Prostate gland (tissue), 2 donors: ENCODE measurements at places on chromosomes 1 and 21.
A peak's percentile ranks its signal among the peaks of the same experiment; 100 is the strongest.

GRCh38 chr1:187264995-187265602 lies 436.4 kb downstream of the PLA2G4A start:
- DNase-seq, result peak; percentile 69

DNA sequence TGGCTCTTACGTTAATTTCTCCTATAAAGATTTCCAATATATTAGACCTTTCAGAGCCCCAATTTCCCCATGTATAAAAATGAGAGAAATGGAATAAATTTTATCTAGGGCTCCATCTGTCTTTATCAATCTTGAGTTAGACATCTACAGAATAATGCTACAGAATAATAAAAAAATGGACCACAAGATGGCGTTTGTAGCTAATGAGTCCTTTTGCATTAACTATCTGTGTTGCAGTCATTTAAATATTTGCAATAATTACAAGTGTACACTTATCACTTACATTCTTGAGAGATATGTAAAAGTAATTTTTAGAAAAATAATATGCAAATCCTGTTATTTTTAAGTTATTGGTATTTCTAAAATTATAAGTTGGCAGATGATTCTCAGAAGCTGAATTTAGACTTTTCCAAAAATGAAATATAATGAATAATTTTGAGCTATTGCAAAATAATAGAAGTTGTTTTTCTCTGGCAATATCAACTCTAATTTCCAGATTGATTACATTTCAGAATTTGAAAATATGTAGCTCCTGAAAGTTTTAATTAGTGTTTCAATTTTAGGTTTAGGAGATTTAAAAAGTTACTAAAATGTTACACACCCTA lies 87.7 kb downstream of the SNX7 start:
- DNase-seq, result no peak

DNA sequence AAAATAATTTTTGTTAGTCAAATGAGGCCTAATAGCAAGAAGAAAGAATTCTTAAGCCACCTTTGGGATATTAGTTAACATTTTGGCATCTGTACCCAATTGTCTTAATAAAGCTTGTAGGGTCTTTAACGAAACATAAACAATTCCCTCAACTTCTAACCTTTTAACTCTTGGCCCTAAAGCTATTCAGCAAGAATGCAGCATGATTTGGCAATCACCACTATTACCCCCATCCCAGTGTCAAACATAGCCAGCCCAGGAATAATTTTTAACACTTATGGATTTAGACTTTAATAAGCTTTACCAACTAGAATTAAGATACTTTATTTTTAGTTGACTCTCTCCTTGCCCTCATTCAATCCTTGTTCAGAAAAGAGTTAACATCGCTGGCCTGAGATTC lies 2.5 kb upstream of the SLC16A4 start:
- no peak for DNase-seq

GRCh38 chr1:194568610-194569009 lies 1382.2 kb upstream of the B3GALT2 start:
- no peak for DNase-seq

- DNase-seq, result no peak
Observed at GRCh38 chr1:233597489-233597901, 16.4 kb upstream of the KCNK1 start.

DNA sequence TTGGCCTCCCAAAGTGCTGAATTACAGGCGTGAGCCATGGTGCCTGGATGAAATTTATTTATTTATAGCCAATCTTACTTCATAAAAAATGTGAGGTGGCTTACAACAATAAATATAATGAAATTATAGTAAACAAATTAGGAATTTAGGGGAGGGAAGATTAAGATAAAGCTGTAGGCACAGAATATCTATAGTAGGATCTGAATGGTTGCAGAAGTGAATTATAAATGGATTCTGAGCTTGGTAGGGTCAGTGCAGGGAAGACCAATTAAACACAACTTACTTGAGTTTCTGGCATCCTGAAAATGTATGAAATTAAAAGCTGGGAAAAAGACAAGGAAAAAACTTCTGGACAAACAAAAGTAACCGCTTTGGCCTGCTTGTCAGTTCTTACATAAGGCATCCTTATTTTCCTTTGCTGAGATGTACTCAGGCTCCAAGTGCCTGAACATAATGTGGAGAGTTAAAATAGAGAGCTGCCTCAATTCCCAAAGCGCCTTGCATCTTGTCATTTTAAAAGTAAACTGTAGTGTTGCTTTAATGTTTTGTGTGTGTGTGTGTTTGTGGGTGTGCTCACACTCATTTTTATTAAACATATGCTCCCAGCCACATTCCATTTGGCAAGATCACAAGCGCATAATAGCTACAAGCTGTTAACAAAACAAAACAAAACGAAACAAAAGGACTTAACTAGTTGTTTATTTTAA lies 247.3 kb downstream of the S1PR1 start:
- DNase-seq, result no peak

DNA sequence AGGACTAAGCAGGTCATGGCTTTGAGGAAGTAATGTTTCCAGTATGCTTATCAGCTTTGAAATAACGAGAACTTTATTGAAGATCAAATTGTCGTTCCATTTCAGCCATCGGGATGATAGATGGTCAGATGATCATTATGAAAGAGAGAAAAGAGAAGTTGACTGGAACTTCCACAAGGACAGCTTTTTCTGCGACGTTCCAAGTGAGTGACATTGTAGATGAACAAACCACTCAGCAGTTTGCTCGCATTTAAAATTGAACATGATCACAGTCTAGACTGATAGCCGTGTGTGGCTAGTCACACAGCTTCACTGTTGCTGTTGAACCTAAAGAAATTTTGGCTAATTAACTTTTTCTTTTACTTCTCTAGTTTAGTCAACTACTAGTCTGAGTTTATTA lies 151.1 kb downstream of the TLR5 start:
- DNase-seq, result no peak

DNA sequence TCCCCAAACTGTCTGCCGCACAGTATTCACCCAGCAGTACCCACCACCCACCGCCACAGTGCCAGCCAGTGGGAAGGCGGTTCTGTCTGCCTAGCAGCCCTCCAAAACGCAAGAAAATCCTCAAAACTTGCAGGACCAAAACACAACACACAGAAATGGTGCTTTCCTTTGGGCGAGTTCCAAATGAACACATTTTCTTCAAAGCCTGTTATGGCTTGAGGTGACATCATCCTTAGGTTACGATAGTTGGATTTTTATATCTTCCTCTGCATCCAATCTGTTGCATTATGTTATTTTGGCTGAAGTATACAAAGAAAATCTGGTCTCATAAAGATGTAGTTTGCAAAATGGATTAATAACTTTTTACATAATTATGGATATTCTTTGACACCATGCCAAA lies 8.4 kb upstream of the SPRR3 start:
- DNase-seq, result no peak

- DNase-seq, result peak; percentile 26
Observed at GRCh38 chr21:34351786-34352241, 12.0 kb upstream of the KCNE2 start.

DNA sequence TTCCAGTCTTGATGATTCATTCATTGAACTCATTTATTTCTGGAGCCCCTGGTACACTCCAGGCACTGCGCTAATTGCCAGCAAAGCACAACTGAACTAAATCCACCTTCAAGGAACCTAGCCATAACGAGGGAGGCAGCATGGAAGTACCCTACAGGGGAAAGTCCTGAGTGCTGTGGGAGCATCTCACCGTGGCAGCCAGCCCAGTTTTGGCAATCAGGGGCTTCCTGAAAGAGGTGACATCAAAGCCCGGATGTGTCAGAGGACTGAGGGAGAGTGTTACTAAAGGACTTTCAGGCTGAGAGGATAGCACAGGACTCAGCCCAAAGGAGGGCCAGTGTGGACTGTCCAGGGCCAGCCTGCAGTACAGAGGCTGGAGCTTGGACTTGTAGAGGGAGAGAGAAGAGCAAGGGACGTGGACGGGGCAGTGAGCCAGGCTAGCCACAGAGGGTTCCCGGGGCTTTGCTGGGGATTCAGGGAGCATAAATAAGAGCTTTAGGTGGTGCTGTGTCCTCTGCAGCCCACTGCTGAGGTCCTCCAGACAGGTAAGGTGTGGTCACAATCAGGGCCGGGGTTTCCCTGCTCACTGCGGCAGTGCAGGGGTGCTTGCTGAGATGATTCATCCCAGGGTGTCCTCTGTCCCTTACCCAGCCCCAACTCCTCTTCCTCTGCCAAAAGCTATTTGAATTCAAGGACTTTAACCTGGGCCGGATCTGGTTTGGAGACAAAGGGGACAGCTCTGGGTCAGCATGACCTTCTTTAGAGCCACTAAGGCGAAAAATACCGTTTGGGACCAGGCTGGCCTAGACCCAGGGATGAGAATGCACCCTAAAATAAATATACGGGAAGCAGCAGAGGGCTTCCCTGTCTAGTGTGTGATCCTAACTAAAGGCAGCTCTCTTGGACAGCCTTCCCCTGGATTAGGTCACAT lies 128.3 kb downstream of the EDEM3 start:
- no peak for DNase-seq

DNA sequence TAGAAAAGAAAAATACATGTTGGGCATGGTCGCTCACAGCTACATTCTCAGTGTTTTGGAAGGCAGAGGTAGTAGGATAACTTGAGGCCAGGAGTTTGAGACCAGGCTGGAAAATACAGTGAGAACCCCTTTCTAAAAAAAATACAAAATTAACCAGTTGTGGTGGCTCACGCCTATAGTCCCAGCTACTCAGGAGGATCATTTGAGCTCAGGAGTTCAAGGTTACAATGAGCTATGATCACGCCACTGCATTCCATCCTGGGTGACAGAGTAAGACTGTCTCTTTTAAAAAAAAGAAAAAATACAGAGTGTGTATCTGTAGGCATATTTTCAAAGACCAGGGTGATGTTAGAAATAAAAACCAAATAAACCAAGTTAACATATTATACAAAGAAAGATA lies 57.8 kb downstream of the HFM1 start:
- no peak for DNase-seq

- no peak for DNase-seq
Observed at GRCh38 chr1:65069011-65069565, 78.9 kb upstream of the AK4 start.

DNA sequence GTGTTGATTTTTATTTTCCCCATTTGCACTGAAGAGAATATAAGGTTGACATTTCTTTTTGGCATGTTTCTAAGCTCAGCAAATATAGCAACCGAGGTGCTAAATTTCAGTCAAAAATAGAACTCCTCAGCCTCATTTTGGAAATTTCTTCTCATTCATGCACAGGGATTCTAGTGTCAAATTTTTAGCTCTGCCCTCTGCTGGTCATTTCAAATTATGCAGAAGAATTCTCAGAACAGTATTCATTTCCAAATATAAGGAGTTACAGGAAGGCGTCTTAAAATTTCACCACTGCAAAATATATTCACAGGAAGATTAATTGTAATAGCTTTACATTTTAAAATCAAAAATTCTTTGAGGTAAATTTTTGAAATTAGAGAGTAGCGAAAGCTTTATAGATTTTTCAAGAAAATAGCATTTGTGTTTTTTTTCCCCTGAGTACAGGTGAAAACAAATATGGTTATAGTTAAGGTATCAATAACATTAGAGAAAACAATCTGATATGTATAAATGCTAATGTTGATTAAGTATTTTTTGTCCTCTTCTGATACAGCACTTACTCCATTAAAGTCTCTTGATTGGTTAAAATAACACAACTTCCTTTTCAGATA lies 57.9 kb downstream of the FMN2 start:
- DNase-seq, result no peak

DNA sequence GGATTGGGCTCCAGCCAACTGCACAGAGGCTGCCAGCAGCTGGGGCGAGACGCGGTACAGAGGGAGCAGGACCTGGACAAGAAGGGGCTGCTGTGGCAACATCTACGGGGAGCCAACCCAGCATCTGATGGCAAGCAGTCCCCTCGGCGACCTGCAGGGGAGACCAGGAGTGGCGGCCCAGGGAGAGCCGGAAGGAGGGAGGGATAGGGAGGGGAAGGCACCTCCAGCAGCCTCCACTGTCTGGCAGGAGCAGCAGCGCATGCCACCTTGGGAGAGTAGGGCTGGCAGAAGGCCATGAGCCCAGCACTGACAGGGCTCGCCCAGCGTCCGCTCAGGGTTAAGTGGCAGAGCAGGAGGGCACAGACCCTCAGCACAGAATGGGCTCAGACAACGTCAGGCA lies 17.3 kb downstream of the CHD5 start:
- DNase-seq, result no peak

DNA sequence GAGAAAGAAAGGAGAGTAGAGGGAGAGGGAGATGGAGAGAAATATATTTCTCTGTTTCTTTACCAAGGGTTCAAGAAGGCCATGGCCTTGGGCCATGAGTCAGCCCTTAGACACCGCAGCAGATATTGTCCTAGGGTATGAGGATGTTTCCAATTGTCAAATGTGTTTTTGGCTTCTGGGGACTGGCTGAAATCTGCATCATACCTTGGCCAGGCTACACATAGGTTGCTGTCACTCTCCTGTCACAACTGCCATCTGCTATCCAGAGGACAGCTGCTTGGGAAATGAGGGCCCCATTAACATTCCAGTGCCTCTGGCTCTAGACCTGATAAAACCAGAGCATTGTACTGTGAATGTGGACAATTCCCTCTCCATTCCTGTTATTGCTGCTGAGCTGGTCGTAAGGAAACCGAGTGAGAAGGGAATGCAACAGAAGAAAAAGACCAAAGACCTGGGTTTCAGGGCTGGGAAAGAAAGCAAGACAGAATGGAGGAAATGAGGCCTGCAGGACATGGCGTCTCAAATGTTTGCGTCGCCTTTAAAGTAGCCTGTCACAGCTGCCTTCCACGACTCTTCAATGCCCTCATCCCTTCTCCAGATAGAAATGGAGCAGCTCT lies 8.8 kb upstream of the PIGC start:
- DNase-seq, result no peak
